ENCODE measurements at places on chromosomes 1 and 21. TPM values are rescaled to one million over a fixed set of nuclear protein-coding genes. Genes with fewer than 3 reads are reported as not detected.

DNA sequence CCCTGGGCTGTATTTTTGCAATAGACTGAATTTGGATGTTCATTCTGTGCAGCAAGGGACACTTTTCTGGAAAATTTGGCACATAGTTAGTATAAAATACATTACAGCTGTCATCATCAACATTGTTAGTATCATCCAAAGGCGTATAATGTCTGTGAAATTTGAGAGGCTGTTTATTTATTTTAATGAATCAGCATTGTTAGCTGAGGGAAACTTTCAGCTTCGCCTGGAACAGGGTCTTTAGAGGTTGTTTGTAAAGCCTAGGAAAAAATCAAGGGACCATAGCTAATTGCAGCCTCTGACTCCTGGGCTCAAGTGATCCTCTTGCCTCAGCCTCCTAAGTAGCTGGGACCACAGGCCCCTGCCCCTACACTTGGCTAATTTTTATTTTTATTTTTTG, 106.8 kb upstream of the USP24 start:
- no peak for DNase-seq

- DNase-seq = no peak
Observed at GRCh38 chr1:53878492-53879105, 11.0 kb downstream of the YIPF1 start.

- no peak for DNase-seq
Observed at GRCh38 chr1:156845055-156845952, 13.6 kb downstream of the INSRR start.

DNA sequence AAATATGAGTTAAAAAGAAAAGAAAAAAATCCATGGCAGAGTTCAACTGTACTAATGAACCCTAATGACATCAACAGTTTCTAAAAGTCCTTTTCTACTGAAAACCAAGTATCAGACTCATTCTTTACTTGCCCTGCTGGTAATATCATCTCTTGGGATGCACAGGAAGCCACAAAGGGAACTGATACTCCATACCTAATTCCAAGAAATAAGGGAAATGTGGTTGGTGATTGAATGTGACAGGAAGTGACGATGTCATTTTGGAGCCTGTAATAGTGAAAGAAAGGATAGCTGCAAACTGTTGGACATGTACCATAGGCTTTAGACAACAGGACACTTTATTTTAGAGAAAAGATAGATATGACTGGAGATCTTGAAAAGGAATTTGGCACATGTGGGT, 98.7 kb upstream of the VAV3 start:
- no peak for DNase-seq

- no peak for DNase-seq
Observed at GRCh38 chr1:115036814-115037507, 7.3 kb downstream of the TSHB start.

- no peak for DNase-seq
Observed at GRCh38 chr1:33182401-33182841, 578 bp upstream of the TRIM62 start.

The BARHL2 gene
- total RNA-seq = not detected

- no peak for DNase-seq
Observed at GRCh38 chr1:40014812-40015594, 25.5 kb upstream of the CAP1 start.

The DISC1 gene
- total RNA-seq = 2.4 TPM

The NTRK1 gene
- total RNA-seq = 0.11 TPM

- no peak for DNase-seq
Observed at GRCh38 chr1:98881901-98882300, 122.8 kb downstream of the PLPPR5 start.

DNA sequence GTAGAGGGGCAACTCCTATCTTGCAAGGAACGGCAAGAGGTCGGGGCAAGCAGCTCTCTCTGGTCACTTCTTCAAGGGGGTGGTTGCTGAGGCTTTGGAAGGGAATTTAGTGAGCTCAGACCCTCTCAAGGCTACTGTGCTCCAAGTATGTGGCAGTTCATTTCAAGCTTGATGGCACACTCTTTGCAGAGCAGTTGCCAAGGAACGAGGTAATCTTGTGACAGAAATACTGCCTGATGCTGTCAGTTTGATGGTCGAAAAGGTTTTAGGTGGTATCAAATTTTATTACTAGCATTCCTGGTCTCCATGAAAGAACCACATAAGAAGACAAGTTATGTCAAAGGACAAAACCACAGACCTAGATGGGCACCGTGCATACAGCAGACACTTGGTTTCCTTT, 13.1 kb downstream of the CFAP298 start:
- no peak for DNase-seq

DNA sequence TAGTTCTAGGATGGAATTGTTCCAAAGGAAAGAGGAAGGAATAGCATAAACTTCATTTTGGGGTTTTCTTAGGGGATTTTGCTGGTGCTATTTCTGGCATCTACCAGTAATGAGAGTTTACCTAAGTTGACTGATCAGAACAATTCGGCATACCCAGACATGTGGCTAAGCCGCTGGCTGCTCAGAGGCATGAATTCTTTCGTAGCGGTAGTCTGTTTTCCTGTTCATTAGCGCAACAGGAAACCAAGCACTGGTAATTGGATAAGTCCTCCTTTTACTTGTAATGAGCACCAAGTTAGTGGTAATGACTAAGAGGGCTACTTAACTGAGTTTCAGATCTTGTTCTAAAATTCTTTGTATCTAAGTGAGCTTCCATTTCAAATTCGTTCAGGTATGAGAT, 38.6 kb downstream of the C21orf91 start:
- DNase-seq = no peak

GRCh38 chr1:232548691-232549090, 81.2 kb downstream of the SIPA1L2 start:
- DNase-seq = no peak

The RCC2 gene
- 79.4 TPM for total RNA-seq

DNA sequence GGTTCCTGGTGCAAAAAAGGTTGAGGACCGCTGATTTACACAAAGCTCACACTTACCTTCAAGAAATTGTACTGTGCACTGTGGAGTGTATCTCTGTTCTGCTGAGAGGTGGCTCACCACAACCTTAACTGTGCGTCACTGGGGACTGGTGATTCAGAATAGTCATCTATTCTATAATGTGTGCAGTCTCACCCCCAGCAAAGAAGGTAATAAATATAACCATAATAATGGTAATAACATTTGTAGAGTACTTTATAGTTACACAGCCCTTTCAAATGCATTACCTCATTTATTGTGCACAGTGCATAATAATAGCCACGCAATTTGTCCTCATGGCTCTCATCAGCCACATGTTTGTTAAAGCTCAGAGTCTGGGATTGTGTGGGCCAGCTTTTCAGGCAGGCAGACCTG, 59.4 kb upstream of the DUSP10 start:
- no peak for DNase-seq

DNA sequence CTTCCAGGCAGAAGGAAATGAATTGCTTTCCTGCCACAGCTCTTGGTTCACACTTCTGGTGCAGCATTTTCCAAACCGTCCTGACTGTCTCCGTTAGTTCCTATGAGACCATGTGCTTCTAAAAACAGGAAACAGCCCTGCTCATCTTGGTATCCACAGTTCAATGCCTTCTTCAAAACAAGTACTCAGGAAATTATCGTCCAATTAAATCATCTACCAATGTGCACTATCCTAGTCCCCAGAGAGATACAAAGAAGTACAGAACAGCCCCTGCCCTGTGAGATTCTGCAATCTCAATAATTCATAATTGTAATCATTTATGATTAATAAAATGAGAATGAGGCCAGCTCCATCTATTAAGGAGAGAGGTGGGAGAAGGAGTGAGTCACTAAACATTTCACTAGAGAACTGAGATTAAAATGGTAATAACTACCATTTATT, 11.2 kb downstream of the CLEC20A start:
- no peak for DNase-seq

Measured in activated B cell treated with CpG ODN at 0.5 μM for 24 hours (primary cell).